Common myeloid progenitor, CD34-positive (primary cell): ENCODE measurements at places on chromosomes 3 and 15.

- DNase-seq = no peak
Observed at GRCh38 chr3:119636249-119636648, 24.1 kb downstream of the POPDC2 start.

DNA sequence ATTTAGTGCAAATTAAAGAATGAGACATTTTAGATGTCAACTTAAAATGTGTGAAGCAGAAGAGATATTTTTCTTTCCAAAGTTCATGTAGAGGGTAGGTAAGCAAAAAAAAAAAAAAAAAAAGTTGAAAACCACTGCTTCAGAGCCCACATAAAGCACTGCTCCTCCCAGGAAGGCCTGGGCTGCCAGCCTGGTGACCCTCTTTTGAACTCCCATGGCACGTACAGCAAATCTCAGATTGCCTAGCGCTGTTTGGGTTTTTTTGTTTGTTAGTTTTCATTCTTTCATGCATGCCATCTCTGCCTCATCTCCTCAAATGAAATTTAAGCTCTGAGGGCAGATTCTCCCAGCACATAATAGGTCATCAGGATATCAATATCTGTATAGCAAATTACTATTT is 120.1 kb downstream of the SRGAP3 start:
- DNase-seq = no peak

DNA sequence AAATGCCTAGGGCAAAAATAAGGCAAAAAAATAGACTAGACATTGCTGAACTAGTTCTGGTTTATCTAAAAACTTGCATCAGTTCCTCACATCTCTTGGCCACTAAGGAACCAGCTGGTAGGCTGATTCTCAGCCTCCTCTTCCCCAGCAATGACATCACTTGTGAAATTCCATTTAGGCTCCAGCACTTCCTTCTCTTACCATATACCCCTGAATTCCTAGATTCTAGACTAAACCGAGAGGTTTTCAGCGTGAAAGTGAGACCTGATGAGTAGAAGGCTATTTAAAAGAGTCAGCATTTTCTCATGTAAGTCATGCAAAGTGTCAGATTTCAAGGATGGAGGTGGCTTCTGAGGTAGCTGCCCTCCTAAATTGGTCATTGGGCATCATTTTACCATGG is 247.1 kb upstream of the CDIN1 start:
- DNase-seq = no peak

DNA sequence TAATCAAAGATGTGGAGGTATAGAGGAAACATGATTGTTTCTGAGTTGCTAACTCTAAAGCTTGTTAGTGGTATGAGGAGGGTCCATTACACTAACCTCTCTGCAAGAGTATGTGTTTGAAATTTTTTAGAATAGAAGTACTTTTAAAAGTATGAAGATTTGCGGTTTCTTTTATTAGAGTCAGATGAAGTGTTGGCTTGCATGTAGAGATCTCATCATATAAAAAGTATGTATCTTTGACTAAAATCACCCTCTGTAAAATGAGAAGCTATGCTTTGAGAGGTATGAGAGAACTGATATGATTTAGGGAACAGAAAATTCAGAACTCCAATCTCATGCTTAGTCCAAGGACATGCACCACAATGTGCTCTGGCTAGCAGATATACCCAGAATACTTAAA is 140.4 kb upstream of the MBNL1 start:
- DNase-seq = no peak

DNA sequence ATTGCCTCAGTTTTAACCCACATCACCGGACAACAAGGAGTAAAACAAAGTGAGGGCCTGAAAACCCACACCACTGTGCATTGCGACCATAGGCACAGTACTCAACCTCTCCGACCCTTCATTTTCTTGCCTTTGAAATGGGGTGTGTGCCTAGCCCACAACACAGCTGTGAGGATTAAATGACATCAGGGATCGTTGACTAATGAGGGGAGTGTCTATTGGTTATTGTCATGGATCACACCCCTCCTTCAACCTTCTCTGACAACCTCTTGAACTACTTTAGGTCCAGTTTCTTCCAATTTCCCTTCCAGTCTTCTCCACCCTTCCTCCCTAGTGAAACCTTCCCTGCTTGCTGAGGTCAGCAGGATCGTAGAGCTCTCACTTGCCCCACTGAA is 89.5 kb downstream of the HES1 start:
- no peak for DNase-seq

DNA sequence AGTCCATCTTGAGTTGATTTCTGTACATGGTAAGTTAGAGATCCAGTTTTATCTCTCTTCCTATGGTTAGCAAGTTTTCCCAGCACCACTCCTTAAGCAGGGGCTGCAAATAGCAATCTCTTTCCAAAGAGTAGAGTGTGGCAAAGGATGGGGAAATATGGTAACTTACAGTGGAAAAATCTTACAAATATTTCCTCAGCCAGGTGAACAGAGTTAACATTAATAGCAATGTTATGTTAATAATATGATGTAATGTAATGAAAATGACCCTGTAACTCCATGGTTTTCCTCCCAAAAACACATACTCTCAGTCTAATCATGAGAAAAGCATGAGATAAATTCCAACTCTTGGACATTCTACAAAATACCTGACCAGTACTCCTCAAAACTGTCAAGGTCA is 30.4 kb downstream of the FSIP1 start:
- DNase-seq = no peak

- DNase-seq = no peak
Observed at GRCh38 chr15:50077651-50078050, 41.4 kb downstream of the ATP8B4 start.

- DNase-seq = peak; percentile 84
Observed at GRCh38 chr15:52678468-52679231, 538 bp downstream of the ATOSA start.

- no peak for DNase-seq
Observed at GRCh38 chr15:74011610-74012009, 17.1 kb downstream of the PML start.

- DNase-seq = no peak
Observed at GRCh38 chr15:96046620-96047240, 283.8 kb upstream of the NR2F2 start.

- DNase-seq = no peak
Observed at GRCh38 chr3:120081719-120082118, 12.5 kb downstream of the GSK3B start.

DNA sequence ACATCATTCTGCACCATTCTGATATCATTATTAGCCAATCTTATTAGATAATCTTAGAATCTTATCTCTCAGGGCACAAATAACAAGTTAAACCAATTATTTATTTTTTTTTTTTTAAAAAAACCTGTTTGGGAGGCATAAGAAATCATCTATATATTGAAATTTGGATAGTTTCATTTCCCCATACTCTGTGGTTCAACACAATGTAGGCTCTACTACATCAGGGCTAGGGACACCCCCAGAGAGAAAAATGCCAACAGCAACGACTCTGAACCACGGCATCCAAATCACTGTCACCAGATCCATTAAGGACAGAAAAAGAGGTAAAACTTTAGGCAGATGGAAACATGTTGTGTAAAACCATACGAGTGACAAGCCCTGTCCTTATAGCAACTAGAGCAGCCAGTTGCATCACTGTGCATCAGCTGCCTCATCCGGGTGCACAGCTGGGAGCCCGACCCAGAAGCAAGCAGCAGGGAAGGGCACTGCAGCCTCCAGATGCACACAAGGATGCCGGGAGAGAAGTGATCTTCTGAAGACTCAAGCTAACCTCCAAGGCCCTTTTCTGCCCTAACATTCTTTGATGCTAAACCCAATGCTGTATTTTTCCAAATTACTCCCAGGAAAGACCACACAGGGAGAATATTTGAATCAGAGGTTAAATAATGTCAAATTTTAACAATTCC is 381.1 kb downstream of the CTNNB1 start:
- DNase-seq = no peak

DNA sequence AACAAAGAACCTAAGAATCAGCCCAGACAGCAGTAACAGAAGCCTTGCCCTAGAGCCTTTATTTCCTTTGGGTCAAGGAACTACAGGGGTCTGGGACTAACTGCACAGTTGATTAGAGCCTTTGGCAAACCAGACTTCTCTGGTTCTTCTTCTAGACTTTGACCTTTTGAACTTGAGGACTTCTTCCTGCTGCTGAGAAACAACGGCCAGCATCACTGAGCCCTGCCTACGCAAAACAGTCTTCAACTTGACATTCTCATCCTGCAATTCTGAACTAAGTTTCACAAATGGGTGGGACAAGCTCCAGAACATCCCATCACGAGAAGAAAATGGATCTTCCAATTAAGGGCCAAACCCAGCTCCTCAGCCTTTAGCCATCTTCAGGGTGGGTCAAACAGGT is 31.4 kb downstream of the CMTM6 start:
- DNase-seq = no peak

GRCh38 chr15:67501177-67501835 is 19.6 kb upstream of the C15orf61 start:
- DNase-seq = peak; percentile 36

DNA sequence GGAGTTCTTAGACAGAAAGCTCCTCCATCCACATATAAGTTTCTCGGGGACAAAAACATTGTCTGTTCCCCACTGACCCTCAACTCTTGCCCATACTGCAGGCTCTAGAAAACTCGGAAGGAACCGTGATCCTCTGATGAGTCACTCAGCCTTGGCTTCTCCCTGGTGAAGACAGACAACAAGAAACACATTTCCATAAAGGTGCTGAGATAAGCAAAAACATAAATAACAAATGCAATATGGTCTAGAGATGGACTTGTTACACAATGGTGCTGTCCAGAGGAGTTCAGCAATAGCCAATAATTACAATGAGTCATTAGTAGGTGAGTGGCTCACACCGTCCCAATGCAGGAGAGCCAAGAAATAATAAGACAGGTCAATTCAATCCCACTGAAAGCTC is 43.7 kb downstream of the MAGI1 start:
- DNase-seq = no peak

DNA sequence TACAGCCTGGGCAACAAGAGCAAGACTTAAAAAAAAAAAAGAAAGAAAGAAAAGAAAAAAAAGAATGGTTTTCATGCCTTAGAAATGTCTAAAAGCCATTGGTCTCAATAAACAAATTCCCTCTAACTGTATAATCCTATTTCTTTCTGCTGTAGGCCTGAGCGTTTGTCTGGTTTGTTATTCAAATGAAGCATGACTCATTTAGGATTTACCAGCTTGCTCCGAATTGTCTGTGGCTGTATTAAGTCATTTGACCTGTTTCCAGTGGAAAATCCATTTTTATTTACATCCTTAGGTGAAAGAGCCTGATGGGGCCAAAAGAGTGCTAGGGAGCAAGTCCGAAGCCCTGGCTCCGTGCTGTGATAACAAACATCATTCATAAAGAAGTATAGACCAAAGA is 73.8 kb downstream of the BDH1 start:
- no peak for DNase-seq

DNA sequence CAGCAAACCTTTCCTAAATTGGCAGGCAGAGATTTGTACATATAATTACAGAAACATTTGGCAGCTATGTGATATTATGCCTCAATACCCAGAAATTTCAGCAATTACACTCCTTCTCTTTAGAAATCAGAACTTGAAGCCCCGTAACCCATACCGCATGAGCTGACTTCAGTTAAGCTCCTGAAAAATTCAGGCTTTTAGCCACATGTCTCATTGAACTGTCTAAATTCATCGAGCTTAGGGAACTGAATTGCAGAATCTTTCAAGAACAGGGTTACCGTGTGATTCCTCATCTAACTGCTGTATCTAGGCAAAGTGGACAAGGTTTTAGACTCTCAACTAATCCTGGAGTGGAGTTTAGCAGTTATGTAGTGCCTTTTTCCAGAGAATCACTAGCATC is 333.0 kb downstream of the EPHA3 start:
- DNase-seq = no peak

GRCh38 chr3:98734735-98735134 is 28.4 kb upstream of the ST3GAL6 start:
- no peak for DNase-seq

DNA sequence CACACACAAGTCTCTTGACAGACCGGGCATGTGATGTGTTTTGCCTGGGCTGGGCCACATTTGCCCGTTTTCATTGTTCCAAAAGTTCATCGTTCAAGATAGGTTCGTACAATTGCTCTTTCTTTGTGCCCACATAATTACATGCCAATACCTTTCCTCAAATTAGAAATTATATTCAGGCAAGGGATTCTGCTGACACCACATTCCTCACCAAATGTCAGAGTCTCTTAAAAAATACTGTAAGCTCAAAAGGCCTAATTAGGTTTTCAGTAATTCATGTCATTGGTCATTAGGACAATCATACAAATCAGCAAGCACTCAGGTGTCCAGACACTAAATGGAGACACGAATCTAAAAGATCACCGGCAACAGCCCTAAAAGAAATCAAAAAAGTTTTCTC is 215.3 kb downstream of the ALCAM start:
- DNase-seq = no peak
